ENCODE measurements at places on chromosomes 1 and 21. TPM values are rescaled to one million over a fixed set of nuclear protein-coding genes. Genes with fewer than 3 reads are reported as not detected.

The KRTAP21-1 gene
- not detected for total RNA-seq

The KRTAP25-1 gene
- total RNA-seq: not detected

The WNT3A gene
- not detected for total RNA-seq

The GJB3 gene
- under 0.01 TPM for total RNA-seq
